PC-9 (cell line): ENCODE measurements at places on chromosomes 11 and 22.

DNA sequence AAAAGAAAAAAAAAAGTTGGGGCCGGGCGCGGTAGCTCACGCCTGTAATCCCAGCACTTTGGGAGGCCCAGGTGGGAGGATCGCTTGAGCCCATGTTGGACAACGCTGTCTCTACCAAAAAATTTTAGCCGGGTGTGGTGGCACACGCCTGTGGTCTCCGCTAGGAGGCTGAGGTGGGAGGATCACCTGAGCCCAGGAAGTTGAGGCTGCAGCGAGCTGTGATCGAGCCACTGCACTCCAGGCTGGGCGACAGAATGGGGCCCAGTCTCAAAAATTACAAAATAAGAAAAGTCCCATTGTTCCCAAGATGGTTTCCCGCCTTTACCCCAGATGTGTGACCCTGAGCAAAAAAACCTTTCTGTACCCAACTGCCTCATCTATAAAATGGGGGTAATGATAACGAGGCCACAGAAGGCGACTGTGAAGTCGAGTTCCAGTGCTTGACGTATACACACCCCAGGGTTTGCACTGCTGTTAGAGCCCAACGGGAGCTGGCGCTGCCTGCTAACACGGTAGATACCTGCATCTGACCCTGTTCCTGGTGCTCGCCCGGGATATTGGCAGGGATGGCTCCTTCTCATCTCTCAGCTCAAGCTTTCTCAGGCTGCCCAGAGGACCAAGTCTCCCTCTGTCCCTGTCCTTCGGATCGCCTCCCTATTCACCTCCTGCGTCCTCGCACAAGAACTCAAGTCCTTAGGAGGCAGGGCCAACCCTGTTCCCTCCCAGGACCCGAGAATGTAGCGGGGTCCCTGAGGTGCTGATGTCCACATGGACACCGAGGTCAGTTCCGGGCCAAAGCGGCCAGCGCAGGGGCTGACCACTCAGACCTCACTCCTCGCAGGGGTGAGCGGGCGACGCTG lies 1.1 kb upstream of the RPLP2 start:
- DNase-seq: peak; percentile 40

DNA sequence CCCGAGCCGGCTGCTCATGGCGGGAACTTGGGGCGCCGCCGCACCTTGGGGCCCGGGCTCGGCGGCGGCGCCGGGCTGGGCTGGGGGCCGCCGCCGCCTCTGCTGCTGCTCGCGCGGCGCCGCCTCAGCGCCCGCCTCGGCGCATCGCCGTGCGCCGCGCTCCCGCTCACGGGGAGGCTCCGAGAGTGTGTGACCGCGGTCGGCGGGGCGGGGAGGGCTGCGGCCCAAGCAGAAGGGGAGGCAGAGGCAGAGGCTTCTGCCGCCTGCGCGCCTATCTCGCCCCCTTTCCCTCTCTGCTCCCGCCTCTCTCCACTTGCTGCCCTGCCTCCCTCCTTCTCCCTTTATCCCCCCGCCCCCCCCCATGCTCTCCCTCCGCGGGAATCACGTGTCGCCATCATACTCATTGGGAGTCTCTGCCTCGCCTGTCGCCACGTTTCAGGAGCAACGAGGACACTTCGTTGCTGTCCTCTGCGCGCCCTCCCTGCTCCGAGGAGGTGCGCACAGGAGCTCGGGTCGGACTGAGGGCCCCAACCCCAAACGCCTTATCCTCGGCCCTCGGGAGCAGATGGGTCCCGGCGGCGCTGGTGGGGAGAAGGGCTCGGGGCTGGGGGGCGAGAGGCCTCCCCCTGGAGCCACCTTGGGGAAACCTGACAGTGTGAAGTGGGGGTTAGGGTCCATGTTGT lies at the start of gene GUCY1A2:
TSS of gene GUCY1A2 (minus strand) at position 258 of the 683 bp plus-strand sequence. CDS start 421 bp downstream, outside the sequence.
- no peak for DNase-seq

GRCh38 chr22:50683994-50684371 lies 11.4 kb downstream of the SHANK3 start:
- DNase-seq: no peak

- DNase-seq: peak; percentile 77
These were observed 2.7 kb upstream of the MUC5B start for GRCh38 chr11:1219834-1220815.

- DNase-seq: no peak
These were observed 501.9 kb downstream of the CNTN5 start for GRCh38 chr11:99522467-99523173.

GRCh38 chr22:49514641-49515040 lies 313.0 kb downstream of the BRD1 start:
- no peak for DNase-seq

GRCh38 chr11:81658722-81659121 lies 1074.9 kb downstream of the FAM181B start:
- no peak for DNase-seq

DNA sequence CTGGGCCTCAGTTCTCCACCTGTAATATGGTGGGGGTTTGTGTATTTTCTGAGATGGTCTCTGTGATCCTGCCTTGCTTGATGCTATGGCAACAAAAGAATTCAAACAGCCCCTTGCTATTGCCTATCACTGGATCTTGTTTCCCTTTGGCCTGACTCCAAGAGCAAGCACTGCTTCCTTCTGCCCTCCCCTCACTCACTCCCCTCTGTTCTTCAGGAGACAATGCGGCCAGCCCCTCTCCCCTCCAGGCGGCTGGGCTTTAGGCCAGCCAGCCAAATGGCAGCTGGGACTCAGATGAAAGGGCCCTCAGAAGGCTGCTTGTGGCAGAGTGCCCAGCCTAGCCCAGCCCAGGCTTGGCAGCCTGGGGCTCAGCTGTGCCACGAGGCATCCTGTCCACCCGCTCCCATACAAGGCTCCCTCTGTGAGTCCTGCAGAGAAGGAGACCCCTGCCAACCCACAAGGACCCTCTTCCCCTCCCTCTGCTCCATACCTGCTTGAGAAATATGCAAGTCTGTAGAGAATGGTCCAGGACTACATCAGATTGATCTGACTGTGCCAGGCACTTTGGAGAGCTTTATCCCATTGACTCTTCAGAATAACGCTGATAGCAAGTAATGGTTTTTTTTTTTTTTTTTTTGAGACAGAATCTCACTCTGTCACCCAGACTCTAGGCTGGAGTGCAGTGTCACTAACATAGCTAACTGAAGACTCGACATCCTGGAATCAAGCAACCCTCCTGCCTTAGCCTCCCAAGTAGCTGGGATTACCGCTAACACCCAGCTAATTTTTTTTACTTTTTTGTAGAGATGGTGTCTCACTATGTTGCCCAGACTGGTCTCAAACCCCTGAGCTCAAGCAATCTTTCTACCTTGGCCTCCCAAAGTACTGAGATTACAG lies 7.6 kb upstream of the KCTD14 start:
- DNase-seq: peak; percentile 92

DNA sequence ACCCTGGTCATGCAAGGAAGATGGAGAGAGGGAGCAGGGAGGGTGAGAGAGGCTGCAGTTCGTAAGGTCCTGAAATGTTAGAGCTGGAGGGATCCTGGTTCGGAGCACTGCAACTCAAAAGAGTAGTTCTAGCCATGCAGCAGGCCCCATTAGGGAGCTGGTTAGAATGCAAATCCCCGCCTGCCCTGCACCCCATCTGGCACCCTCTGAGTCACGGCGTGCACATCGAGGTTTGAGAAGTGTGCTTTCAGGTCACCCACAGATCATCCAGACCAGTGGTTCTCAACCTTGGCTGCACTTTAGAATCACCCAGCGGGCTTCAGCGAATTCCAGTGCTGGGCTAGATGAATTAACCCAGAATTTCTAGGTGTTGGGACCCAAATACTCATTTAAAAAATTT lies 48.2 kb downstream of the ST3GAL4 start:
- DNase-seq: peak; percentile 65

GRCh38 chr11:125287491-125288210 lies 123.1 kb downstream of the PKNOX2 start:
- no peak for DNase-seq
